Hematopoietic multipotent progenitor cell (in vitro differentiated cells): ENCODE measurements at places on chromosomes 16 and 17. TPM values are rescaled to one million over a fixed set of nuclear protein-coding genes. Genes with fewer than 3 reads are reported as not detected.

AGRP gene
- total RNA-seq: not detected

- DNase-seq: peak; percentile 47
Observed at GRCh38 chr17:80195671-80196529, 24.2 kb downstream of the SGSH start.

DNA sequence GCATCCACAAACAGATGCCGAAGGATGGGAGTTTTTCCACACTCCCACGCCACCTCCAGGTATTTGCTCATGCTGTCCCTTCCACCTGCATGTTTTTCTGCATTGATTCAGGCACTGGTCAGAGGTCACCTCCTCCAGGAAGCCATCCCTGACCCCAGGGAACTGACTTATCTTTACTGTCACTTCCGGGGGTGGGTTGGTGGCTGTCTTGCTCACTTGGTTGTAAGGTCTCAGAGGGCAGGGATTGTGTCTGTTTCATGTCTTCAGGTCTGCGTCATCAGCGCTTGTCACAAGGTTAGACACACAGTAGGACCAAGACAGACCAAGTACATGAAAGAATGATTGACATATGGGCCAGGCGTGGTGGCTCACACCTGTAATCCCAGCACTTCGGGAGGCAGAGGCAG, 1.9 kb upstream of the IL4R start:
- DNase-seq: no peak

KRT39 gene
- under 0.01 TPM for total RNA-seq

DNA sequence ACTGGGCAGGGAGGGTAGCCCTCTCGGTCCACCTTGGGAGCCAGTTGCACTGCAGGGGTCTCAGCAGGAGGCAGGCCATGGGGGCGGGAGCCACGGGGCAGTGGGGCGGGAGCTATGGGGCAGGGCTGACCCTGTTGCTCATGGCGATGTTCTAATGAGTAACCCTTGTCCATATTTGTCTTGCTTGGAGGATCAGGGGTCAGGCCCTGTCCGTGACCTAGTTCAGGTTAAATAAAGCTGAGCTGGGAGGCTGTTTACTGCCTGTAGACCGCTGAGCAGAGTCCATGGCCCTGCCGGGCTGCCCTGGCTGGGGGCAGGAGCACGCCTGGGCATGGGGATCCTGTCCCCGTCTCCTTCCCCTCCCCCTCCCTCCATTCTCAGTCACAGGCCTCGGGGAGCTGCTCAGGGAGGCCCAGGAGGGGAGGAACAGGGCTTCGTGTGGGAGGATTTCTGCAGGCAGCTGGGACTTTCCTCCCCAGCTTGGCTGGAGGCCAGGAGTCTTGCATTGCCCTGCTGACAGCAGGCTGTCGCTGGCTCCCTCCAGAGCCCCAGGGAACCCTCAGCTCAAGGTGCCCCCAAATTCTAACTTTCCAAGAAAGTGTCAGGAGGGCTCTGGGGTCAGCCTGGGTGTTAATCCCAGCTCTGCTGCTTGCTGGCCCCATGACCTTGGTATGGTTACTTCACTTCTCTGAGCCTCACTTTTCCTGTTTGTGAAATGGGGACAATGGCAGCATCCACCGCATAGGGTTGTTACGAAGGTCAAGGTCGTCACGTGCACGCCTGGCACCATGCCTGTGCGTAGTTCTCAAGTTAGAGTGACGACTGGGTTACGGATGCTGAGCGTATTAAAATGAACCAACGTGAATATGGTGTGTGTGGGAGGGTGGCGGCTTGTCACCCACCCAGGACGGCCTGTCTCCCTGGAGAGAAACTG, 6.1 kb upstream of the SERPINF2 start:
- DNase-seq: no peak

WSCD1 gene
- total RNA-seq: under 0.01 TPM

HEATR9 gene
- total RNA-seq: not detected

DNA sequence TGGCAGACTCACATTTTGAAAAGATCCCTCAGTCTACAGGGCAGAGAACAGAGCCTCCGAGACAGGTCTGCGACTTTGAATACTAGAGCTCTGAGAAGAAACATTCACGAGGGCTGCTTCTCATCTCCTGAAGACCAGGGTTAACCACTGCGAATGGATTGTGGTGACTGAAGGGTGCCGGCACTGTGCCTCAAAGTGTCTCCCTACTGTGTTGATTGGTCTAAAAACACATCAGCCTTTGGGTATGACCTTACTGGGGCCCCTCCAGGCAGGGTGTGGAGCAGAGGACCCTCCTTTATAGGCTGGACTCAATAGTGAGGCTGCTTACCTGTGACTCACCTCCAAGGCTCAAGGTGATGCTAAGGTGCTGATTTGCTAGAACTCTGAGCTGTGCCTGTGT, 2.6 kb upstream of the LGALS9 start:
- DNase-seq: no peak

GRCh38 chr16:8665529-8665928, 8.9 kb upstream of the ABAT start:
- DNase-seq: no peak

GRCh38 chr16:66948837-66949225, 12.2 kb upstream of the CES3 start:
- no peak for DNase-seq

DNA sequence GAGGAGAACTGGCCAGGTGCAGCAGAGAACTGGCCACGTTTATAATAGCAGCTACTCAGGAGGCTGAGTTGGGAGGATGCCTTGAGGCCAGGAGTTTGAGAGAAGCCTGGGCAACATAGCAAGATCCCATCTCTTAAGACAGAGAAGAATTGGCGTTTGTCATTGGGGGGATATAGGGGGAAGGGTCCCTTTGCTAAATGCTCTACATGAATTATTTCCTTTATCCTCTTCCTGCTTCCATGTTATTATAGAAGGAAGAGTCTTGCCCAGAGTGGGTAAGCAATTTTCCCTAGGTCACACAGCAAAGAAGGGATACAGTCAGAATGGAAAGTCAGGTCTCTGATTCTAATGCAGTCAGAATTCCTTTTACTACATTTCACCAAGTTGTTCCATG, 68.0 kb downstream of the MYH11 start:
- DNase-seq: no peak

ZFP3 gene
- total RNA-seq: 1.3 TPM

GRCh38 chr16:12024429-12024828, 47.9 kb downstream of the SNX29 start:
- no peak for DNase-seq

NPIPB8 gene
- total RNA-seq: not detected

KRT32 gene
- not detected for total RNA-seq

IL32 gene
- total RNA-seq: 0.54 TPM

SMPD3 gene
- 0.54 TPM for total RNA-seq

KIF18B gene
- total RNA-seq: 0.81 TPM

GRCh38 chr16:70255574-70255973, 3.8 kb upstream of the EXOSC6 start:
- no peak for DNase-seq

DNA sequence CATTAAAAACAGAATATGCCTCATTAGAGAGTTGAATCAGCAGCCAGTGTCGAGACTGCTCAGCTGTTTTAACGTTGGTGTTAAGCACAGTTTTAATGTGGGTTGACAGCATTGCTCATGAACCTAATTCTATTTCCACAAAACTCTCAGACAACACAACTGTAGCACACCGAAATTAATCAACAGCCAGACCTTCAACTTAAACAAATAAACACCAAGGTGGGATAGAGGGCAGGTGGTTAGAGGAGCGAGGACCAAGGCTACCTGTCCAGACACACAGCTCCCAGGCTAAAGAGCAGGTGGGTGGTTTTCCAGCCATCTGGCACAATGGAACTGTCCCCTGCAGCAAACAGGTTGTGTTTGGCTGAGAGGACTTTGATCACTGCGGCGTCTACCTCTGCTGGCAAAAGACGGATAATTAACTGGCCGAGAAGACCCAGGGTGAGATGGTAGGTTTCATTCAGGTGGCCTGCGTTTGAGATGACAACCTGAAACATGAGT, 69.6 kb upstream of the ATP2A3 start:
- no peak for DNase-seq

SRCIN1 gene
- under 0.01 TPM for total RNA-seq

DNA sequence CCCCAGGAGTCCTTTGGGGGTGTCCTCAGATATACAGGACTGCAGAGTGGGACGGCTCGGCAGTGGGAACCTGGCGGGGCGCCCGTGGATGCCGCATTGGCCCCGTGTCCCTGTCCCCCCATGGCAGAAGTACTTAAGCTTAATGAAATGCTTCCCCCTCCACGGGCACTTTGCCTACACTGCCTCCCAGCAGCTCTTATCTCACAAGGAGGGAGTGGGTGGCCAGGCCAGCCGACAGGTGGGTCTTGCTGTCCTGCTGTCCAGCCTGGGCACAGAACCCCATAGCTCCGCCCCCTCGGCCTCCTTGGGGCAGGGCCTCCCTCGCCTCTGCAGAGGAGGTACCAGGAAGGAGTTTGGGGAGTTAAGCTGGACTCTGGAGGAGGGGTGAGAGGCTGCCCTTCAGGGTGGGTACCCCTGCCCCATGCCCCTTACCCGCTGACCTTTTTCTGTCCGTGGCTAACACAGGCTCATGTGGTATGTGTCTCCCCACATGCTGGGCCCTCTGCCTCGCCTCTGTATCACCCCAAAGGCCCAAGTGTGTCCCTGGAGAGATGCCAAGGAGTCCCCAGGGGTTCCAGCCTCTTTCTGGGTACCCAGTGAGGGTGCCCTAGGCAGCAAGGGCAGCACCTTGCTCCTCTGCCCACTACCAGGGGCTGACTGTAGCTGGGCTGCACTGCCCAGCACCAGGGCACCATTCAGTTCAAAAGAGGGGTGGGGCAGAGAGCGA, 8.7 kb downstream of the THRA start:
- no peak for DNase-seq

DNA sequence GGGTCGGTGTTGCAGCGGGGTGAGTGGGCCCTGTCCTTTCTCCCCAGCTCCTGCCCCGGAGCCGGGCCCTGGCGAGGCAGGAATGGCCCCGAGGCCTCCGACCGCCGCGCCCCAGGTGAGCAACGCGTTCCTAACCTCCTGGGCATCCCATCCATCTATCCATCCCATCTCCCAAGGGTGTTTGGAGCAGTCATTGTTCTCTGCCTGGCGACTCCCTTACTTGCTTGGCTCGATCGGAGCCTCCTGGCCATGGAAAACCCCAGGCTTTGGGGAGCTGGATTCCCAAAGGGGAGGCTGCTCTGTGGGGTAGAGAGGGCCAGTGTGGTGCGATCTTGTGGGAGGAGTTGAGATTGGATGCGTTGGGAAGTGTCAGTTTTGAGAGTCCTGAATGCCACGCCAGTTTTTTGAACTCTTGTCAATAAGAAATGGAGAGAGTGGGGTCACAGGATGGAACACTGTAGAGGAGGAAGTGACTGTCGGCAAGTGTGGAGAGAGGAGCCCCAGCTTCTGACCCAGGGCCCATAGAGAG, 684 bp downstream of the ZFP90 start:
- no peak for DNase-seq

NACA2 gene
- total RNA-seq: not detected

GRCh38 chr17:60305141-60305540, 86.8 kb downstream of the USP32 start:
- DNase-seq: peak; percentile 1
